NCI-H2029 (cell line): ENCODE measurements at places on chromosomes 1 and 21.
A peak's percentile ranks its signal among the peaks of the same experiment; 100 is the strongest.

DNA sequence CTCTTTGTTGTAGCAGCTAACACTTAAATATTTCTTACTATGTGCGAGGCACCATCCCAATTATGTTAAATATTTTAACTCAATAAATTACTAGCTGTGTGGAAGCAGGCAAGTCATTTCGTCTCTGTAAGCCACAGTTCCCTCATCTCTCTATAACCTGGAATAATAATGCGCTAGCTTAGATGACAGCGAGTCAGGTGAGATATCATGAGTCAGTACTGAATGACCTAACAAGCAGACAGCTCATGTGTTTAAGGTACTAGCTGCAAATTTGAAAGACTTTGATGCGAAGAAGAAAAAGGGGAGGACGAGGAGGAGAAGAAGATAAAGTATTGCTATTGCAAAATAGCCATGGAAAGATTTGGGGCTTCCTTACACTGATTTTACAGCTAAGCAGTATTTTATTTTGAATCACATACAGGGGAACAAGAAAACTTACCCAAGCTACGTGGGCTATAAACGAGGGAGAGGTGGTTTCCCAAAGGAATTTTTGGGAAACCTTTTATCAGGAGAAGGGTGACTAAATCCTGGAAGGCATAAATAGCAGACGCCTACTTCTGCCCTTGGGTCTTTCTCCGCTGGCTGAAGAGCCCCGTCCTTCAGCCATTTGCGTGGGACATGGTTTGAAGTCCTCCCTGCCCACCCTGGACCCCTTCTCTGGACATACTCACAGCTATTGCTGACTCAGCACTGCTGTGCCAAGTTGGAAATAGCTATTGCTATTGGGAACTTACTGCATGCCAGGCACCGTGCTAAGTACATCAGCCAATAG, 8.9 kb downstream of the CITED4 start:
- DNase-seq, result no peak

DNA sequence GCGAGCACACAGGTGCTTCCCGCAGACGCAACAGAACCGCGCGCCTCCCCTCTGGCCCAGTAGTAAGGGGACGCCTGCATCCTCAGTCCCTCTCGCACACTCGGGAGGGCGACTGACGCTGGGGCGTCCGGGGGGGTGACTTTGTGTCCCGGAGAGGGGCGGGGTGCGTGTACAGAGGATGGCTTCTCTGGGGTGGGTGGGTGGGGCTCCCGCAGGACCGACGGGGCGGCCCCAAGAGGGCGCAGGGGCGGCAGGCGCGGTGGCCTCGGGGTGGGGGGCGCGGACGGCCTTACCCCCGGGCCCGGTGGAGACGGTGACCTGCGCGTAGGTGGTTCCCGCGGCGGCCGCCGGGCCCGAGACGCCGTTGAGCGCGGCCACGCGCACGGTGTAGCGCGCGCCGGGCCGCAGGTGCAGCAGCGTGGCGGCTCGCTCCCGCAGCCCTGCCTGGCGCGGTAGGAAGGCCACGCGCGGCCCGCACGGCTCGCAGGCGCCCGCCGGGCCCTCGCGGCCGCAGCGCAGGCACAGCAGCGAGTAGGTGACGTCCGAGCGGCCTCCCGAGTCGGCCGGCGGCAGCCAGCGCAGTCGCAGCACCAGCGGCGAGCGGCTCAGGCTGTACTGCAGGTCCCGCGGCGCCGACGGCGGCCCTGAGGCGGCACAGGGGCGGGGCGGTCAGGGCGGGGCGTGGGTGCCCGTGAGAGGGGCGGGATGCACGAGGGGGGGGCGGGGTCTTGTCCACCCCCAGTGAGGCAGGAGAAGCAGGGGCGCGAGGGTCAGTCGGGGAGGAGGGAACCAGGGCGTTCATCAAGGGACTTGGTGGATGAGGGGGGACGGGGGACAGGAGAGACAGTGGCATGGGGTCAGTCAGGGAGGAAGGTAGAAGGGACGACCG, 12.1 kb downstream of the EPHA10 start:
- DNase-seq, result peak; percentile 63

GRCh38 chr1:92538048-92538412, 51.3 kb upstream of the GFI1 start:
- DNase-seq, result no peak

GRCh38 chr1:57204091-57204490, 219.8 kb downstream of the DAB1 start:
- DNase-seq, result no peak

GRCh38 chr1:211616231-211616964, 37.4 kb upstream of the SLC30A1 start:
- DNase-seq, result peak; percentile 8

- DNase-seq, result no peak
Measured at GRCh38 chr1:172827841-172828240, 168.9 kb downstream of the FASLG start.

DNA sequence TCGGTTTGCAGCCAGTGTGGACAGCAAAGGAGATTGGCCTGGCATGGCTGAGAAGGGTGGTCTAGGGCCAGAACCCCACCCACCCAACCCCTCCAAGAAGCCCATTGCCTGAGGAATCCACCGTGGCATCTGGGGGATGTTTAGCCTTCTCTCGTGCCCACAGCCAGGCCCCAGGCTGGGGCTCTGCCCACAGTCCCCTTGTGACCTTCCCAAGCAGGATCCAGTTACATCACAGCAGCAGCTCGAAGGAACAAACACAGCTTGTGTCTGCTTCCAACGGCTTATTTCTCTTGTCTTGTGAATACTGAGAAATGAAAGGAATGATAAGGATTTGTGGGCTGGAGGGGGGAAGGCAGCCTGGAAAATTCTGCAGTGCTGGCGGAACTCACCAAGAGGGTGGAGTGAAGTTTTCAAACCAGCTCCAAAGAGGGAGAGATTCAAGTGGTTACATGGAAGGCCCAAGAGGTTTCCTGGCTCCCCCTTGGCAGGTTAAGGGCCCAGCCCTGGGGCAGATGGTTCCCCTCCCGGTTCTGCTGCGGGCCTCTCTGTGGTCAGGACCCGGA, 61.6 kb downstream of the DHRS3 start:
- DNase-seq, result no peak

DNA sequence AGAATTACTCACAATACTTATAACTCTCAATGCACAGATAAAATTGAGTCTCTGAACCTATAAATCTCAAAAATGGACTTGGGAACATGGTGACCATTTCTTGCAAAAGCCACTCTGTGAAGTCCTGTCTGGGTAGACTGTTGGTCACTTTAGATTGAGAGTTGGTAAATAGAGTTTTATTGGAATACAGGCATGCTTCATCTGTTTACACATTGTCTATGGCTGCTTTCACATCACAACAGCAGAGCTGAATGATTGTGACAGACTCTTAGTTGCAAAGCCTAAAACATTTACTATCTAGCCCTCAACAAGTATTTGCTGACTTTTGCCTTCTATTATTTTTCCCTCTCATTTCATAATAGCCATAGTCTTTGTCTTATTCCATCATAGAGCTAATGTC, 24.1 kb upstream of the ASPM start:
- DNase-seq, result no peak

DNA sequence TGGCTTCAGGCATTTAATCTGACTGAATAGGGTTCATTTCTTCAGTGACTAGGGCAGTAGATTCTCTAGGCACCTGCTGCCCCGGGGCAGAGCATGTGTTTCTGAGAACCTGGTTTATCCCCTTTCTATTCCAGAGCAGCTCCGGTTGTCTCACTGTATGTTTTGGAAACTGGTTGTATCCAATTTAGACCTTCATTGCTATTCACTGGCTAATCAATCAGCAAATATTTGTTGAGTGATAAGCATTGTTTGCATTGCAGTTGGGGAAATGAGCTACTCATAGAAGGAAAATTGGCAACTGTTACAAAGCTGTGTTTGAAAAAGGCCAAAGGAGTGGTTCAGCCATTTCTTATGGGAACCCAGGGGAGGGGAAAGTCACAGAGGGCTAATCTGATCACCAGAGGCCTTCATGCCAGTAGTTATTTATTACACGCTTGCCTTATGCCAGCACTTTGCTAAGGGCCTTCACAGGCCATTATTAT, 2.9 kb downstream of the QSOX1 start:
- DNase-seq, result peak; percentile 93

DNA sequence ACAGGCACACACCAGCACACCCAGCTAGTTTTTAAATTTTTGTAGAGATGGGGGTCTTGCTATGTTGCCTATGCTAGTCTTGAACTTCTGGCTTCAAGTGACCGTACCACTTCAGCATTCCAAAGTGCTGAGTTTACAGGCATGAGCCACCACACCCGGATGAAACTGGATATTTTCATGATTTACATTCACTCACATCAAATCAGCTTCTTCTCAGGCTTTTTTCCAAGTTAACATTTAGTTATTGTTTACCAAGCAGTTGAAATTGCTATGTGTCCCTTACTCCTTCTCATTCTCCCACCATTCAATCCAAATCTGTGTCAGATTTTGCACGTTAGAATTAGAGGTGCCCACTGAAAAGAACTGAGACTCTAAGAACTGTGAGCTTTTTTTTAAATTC, 18.4 kb downstream of the RIT1 start:
- no peak for DNase-seq

DNA sequence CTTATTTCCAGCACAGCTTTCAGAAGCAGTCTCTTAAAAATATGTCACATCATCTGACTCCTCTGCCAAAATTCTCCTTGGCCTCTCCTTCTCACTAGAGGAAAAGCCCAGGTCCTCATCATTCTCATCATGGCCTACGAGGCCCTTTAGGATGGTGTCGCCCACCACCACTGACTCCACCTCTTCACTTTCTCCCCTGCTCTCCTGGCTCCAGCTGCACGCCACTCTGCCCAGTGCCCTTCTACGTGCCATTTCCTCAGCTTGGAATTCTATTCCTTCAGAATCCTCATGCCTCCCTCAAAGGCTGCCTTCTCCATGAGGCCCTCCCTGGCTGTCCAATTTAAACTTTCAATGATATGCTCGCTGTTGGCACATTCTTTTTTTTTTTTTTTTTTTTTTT, 25.3 kb upstream of the BTG2 start:
- DNase-seq, result no peak

- no peak for DNase-seq
Measured at GRCh38 chr21:39006571-39007311, 176.5 kb downstream of the PSMG1 start.
